ENCODE measurements at places on chromosomes 3 and 15. TPM values are rescaled to one million over a fixed set of nuclear protein-coding genes. Genes with fewer than 3 reads are reported as not detected.
A peak's percentile ranks its signal among the peaks of the same experiment; 100 is the strongest.

The VPS33B gene
- 4.7 TPM for polyA plus RNA-seq

GRCh38 chr3:37670961-37671483 is 190.7 kb upstream of the CTDSPL start:
- H3K4me1 ChIP-seq, result peaks cover 2% of the 10 kb centered on the region
- H3K4me3 ChIP-seq, result no peak overlapping the region
- no peak overlapping the region for H3K27ac ChIP-seq
- DNase-seq, result no peak

DNA sequence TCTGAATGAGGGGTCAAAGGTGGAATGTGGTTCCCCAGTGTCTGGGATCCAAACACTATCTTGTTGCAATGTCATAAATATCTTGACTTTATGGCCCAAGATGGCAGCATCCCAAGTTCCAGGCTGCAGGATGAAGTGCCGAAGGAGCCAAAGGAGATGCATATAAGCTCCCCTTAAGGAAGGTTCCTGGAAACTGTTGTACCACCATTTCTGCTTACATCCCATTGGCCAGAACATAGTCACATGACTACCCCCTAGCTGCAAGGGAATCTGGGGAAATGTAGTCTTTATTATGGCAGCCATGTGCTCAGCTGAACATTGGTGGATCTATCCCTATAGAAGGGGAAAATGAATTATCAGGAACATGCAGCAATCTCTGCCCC is 54.3 kb downstream of the BDH1 start:
- no peak for DNase-seq
- no peak overlapping the region for H3K4me3 ChIP-seq
- H3K27me3 ChIP-seq, result peaks cover 2% of the 10 kb centered on the region
- H3K4me1 ChIP-seq, result no peaks in the 10 kb centered on the region
- no peaks in the 10 kb centered on the region for H3K36me3 ChIP-seq

The MASP1 gene
- not detected for polyA plus RNA-seq

GRCh38 chr15:78944669-78945407 is at the start of gene CTSH:
TSS of gene CTSH (minus strand) at chr15:78945046. CDS start at chr15:78944981, 65 bp downstream.
- H3K27ac ChIP-seq, result no peak within 1 kb of the TSS
- peaks cover 6% of the 10 kb centered on the region for H3K27me3 ChIP-seq
- H3K36me3 ChIP-seq, result no peaks in the 10 kb centered on the region
- DNase-seq, result peak; percentile 66

DNA sequence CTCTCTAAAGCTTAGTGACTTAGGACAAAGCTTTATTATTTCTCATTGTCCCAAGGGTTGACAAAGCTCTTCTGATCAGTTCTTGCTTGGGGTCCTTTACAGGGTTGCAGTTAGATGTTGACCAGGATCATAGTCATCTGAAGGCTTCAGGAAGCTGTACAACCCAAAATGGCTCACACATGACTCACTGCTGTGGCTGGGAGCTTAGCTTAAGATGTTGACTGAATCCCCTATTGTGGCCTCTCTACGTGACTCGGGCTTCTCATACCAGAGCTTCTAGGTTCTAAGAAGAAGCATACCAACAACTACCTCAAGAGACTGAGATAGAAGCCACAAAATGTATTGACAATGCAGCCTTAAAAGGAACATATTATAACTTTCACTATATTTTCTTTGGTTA is 569.6 kb upstream of the ROBO2 start:
- DNase-seq, result no peak
- H3K36me3 ChIP-seq, result no peaks in the 10 kb centered on the region
- no peak overlapping the region for H3K4me3 ChIP-seq

DNA sequence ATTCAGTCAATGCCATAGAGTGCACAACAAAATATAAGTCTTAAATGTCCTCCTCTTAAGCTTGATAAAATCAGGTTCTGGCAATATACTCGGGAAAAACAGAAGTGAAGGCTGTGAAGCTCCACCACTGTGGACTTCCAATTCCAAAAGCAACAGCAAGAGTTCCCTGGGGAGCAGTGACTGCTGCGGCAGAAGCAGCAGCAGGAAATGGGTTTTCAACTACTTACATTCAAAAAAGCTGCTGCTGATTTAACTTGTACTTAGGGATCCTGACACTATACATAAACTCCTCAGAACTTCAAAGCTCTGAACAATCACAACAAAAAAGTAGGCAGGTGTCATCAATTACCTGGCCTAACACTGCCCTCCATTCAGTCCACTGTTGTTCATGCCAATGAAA is 4.7 kb downstream of the CEP152 start:
- no peak overlapping the region for H3K4me3 ChIP-seq
- H3K36me3 ChIP-seq, result peaks cover 9% of the 10 kb centered on the region
- DNase-seq, result no peak
- H3K4me1 ChIP-seq, result peaks cover 20% of the 10 kb centered on the region
- peaks cover 2% of the 10 kb centered on the region for H3K27me3 ChIP-seq

The SCN11A gene
- not detected for polyA plus RNA-seq

Measured in immature natural killer cell (primary cell).